PC-9 (cell line): ENCODE measurements at places on chromosomes 16 and 17.
A peak's percentile ranks its signal among the peaks of the same experiment; 100 is the strongest.

DNA sequence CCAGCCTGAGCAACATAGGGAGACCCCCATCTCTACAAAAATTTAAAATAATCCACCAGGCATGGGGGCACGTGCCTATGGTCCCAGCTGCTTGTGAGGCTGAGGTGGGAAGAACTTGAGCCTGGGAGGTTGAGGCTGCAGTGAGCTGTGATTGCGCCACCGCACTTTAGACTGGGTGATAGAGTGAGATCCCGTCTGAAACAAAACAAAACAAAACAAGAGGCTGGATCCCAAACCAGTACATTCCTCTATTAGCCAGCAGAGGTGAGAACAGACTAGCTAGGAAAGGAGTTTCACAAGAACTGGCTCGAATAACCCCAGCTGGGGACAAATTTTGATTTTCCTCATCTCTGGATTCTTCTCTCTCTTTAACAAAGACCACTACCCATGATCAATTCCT lies 366.7 kb upstream of the ZFHX3 start:
- H3K4me1 ChIP-seq, result no peaks in the 10 kb centered on the region
- no peak overlapping the region for H3K27ac ChIP-seq
- peaks cover 59% of the 10 kb centered on the region for H3K27me3 ChIP-seq
- no peak for DNase-seq
- H3K36me3 ChIP-seq, result no peaks in the 10 kb centered on the region
- no peak overlapping the region for H3K4me3 ChIP-seq

DNA sequence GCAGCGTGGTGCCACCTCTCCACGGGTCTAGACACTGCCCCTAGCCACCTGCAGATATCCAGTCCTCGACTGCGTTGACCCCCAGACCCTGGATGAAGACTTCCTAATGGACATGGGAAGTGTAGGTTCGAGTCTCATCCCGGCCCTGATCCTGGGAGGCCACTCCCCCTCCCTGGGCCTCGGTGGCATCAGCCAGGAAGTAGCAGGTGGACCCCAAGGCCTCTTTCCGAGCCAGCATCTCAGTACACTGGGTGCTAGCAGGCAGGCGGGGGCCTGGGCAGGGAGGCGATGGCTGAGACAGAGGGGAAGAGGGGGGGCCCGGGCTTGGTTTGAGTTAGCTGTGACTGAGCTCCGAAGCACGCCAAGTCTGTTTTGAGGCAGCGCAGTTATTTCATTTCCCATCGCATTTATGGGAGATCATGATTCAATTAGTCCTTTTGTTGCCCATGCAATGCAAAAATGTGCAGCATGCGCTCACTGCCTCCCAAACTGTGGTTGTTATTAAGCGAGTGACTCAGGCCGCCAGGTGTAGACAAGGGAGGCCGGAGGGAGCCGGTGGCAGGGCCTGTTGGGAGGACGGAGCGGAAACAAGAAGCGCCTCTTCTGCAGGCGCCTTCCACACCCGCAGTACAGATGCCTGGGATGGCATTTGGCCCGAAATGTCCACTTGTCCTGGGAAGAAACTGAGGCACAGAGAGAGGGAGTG lies 25.3 kb upstream of the ZNF469 start:
- H3K36me3 ChIP-seq, result no peaks in the 10 kb centered on the region
- no peaks in the 10 kb centered on the region for H3K4me1 ChIP-seq
- no peak overlapping the region for H3K4me3 ChIP-seq
- peaks cover 4% of the 10 kb centered on the region; the same call in 1 of the 2 replicates for H3K27me3 ChIP-seq

DNA sequence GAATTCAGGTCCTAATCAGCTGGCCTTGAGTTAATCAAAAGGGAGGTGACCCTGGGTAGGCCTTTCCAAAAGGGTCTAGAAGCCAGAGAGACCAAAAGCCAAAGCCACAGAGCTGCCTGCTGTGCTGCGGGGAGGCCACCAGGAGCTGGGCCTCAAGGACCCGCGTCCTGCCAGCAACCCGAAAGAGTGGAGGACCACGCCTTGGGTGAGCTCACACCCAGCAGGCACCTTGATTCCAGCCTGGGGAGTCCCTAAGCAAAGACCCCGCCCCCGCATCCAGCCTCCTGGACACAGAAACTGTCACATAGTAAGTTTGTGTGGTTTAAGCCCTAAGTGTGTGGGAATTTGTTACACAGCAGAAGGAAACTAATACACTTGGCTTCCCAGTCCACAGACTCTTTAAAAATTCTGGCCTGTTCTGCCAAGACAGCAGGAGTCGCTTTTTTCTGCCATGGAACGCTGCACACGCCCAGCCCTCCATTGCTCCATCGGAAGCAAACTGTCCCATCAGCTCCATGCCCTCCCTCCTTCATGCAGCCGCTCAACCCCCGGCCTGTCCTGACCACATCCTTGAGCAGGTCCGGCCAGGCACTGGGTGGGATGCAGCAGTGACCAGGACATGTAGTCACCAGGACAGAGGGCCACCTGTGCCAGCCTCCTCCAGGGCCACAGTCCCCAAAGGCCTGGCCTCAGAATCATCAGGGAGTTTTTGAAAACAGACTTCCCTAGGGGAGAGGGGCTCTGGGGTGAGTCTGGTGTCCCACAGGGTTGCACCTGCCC lies 20.9 kb upstream of the RASD1 start:
- H3K4me1 ChIP-seq, result peaks cover 6% of the 10 kb centered on the region
- H3K27ac ChIP-seq, result no peak overlapping the region
- no peak overlapping the region for H3K4me3 ChIP-seq
- H3K36me3 ChIP-seq, result no peaks in the 10 kb centered on the region

- peaks cover 8% of the 10 kb centered on the region; the same call in 1 of the 2 replicates for H3K36me3 ChIP-seq
- no peaks in the 10 kb centered on the region for H3K27me3 ChIP-seq
- no peak for DNase-seq
- no peak overlapping the region for H3K27ac ChIP-seq
- H3K4me3 ChIP-seq, result no peak overlapping the region
- peaks cover 24% of the 10 kb centered on the region for H3K4me1 ChIP-seq
Measured at GRCh38 chr17:73224237-73224636, 31.4 kb downstream of the COG1 start.

DNA sequence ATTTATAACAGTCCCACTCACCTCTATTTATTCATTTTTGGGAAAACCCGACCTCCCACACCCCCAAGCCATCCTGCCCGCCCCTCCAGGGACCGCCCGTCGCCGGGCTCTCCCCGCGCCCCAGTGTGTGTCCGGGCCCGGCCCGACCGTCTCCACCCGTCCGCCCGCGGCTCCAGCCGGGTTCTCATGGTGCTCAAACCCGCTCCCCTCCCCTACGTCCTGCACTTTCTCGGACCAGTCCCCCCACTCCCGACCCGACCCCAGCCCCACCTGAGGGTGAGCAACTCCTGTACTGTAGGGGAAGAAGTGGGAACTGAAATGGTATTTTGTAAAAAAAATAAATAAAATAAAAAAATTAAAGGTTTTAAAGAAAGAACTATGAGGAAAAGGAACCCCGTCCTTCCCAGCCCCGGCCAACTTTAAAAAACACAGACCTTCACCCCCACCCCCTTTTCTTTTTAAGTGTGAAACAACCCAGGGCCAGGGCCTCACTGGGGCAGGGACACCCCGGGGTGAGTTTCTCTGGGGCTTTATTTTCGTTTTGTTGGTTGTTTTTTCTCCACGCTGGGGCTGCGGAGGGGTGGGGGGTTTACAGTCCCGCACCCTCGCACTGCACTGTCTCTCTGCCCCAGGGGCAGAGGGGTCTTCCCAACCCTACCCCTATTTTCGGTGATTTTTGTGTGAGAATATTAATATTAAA lies 638 bp upstream of the TMEM88 start:
- peaks cover 12% of the 10 kb centered on the region for H3K4me1 ChIP-seq
- no peaks in the 10 kb centered on the region for H3K36me3 ChIP-seq

DNA sequence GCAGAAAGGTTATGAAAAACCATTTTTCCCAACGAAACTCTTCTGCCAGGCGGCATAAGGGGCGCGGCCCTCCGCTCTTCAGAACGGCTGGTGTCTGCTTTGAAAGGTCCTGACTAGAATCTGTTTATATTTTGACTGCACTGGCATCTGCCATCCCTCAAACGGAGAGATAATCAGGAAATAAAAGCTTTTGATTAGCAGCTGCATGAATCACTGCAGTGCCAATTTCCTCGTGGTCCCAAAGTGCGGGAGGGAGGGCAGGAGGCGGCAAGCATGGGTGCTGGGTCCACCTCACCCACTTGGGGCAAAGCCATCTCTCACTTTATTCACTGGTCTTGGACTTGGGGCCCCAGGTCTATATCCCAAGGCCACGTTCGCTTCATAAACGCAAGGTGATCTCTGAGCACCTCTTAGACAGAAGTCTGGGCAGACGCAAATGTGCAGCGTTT lies 49.7 kb downstream of the TBC1D16 start:
- H3K36me3 ChIP-seq, result no peaks in the 10 kb centered on the region
- no peak overlapping the region for H3K4me3 ChIP-seq
- no peak for DNase-seq
- H3K4me1 ChIP-seq, result peaks cover 9% of the 10 kb centered on the region; the same call in 1 of the 2 replicates
- H3K27ac ChIP-seq, result no peak overlapping the region

GRCh38 chr16:29806099-29806579 lies at the start of gene MAZ:
Gene MAZ, plus strand, starts transcription at chr16:29806529. Its CDS starts 173 bp downstream, at chr16:29806702.
- peak within 1 kb of the TSS; percentile 51 for H3K27ac ChIP-seq
- DNase-seq, result no peak
- no peaks in the 10 kb centered on the region for H3K27me3 ChIP-seq
- H3K36me3 ChIP-seq, result 0 out of 2 replicates have a peak, but pooled peaks cover 21% of the 10 kb centered on the region
- peaks cover 34% of the 10 kb centered on the region for H3K4me1 ChIP-seq
- H3K4me3 ChIP-seq, result peak within 1 kb of the TSS; percentile 76

- H3K27ac ChIP-seq, result no peak overlapping the region
- no peaks in the 10 kb centered on the region for H3K36me3 ChIP-seq
- no peak overlapping the region for H3K4me3 ChIP-seq
- H3K4me1 ChIP-seq, result no peaks in the 10 kb centered on the region
- DNase-seq, result no peak
- H3K27me3 ChIP-seq, result peaks cover 37% of the 10 kb centered on the region
Measured at GRCh38 chr16:6957681-6958080, 375.0 kb upstream of the RBFOX1 start.

DNA sequence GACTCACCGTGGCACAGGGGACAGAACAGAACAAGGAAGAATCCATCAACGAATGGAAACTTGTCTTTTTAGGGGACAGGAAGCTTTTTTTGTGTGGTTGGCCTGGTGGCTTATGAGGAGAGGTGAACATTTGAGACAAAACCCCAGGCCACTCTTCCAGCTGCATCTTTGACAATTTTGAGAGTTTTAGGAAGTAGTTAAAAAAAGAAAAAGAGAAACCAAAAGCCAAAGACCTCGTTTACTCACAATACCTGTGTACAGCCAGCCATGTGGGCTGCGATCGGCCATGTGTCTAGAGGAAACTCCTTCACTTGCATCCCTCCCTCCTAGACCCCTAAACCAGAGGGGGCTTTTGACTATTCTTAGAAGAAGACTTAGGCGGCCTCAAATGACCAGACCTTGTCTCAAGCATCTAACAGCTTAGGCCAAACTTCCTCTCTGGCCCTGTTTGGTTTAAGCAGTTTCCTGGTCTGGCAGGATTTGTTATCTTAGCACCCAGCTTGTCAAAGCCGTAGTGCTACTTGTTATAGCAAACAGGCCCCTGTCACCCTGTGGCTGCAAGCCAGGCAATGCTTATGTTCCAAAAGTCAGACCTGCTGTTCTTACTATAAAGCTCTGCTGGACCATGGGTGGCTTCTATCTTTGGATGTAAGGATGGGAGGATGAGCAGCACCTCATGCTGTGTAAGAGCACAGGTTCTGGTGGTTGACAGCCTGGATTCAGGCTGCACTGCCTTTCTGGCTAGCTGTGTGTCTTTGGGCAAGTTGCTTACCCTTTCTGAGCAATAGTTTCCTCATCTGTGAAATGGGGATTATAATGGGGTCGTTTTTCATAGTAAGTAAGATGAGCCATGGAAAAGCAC lies 17.7 kb downstream of the KSR1 start:
- no peak for DNase-seq
- H3K27ac ChIP-seq, result peak overlapping the region; percentile 95
- H3K36me3 ChIP-seq, result no peaks in the 10 kb centered on the region
- peaks cover 41% of the 10 kb centered on the region for H3K4me1 ChIP-seq
- H3K4me3 ChIP-seq, result no peak overlapping the region

DNA sequence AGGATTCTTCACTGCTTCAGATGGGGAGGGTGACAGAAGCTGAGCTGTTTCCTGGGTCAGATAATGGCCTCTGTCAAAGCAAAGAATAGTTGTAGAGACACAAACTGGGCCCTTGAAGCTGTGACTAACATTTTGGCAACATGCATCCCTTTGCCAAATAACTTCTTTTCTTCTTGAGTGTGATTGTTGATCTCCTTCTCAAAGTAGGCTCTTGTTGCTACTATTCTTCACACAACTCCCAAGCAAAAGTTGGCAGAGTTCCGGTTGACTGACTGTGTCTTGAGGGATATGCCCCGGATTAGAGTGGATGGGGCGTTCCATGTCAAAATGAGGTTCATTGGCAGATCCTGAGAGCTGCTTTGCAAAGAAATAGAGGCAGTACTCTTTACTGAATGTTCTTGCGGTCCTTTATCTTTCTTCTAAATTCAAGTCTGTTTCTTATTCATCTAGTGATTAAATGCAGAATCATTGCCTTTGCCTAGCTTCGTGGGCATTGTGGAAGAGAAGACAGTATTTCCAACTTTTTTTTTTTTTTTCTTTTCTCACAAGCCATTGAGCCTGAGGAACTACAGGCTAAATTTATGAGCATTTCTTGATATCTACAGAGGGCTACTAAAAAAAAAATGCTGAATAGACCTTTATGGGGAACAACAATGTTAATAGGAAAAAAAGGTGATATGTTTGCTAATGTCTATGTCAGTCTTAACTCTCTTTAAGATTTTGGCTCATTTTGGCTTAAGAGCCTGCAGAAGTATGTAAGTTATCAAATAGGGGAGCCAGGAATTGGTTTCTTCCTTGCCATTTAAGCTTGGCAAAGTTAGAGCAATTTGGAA lies 5.8 kb downstream of the WIPF2 start:
- H3K4me3 ChIP-seq, result no peak overlapping the region
- H3K4me1 ChIP-seq, result peaks cover 11% of the 10 kb centered on the region; the same call in 1 of the 2 replicates
- H3K27ac ChIP-seq, result no peak overlapping the region
- no peak for DNase-seq
- H3K36me3 ChIP-seq, result no peaks in the 10 kb centered on the region

- peaks cover 30% of the 10 kb centered on the region for H3K36me3 ChIP-seq
- peak; percentile 96 for DNase-seq
- peaks cover 97% of the 10 kb centered on the region for H3K4me1 ChIP-seq
- peak overlapping the region; percentile 52 for H3K4me3 ChIP-seq
Measured at GRCh38 chr17:17823433-17824118, 13.2 kb downstream of the SREBF1 start.

DNA sequence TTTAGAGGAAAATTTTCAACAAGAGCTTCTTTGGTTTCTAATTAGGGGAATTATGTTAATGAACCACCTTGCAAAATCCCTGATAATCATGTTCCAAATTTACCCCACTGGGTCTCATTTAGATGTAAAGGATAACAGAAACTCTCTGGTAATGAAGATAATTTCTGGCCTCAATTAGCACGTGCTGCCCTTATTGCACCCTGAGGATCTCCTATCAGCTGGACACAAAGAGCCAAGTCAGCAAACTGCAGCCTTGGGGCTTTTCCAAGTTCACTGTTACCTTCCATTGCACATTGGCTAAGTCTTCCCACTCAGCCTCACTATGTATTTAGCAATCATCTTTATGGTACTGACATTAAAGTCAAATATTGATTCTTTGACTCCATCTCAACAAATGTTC lies 78.1 kb downstream of the GP2 start:
- no peaks in the 10 kb centered on the region for H3K4me1 ChIP-seq
- peaks cover 36% of the 10 kb centered on the region for H3K27me3 ChIP-seq
- no peaks in the 10 kb centered on the region for H3K36me3 ChIP-seq
- no peak for DNase-seq
- no peak overlapping the region for H3K4me3 ChIP-seq

GRCh38 chr17:27569884-27570577 lies 61.0 kb upstream of the LGALS9 start:
- no peak overlapping the region for H3K27ac ChIP-seq
- H3K4me3 ChIP-seq, result no peak overlapping the region
- no peaks in the 10 kb centered on the region for H3K36me3 ChIP-seq
- DNase-seq, result no peak

GRCh38 chr16:4214215-4214621 lies 27.7 kb downstream of the SRL start:
- no peaks in the 10 kb centered on the region for H3K36me3 ChIP-seq
- no peak overlapping the region for H3K4me3 ChIP-seq
- H3K27ac ChIP-seq, result peak overlapping the region; percentile 72
- peak; percentile 93 for DNase-seq
